ENCODE measurements at places on chromosomes 13 and 19. TPM values are rescaled to one million over a fixed set of nuclear protein-coding genes. Genes with fewer than 3 reads are reported as not detected.
A peak's percentile ranks its signal among the peaks of the same experiment; 100 is the strongest.

ISYNA1 gene
- 26.0 TPM for total RNA-seq

RAB3D gene
- 13.4 TPM for total RNA-seq

DKKL1 gene
- not detected for total RNA-seq

NDUFA3 gene
- 11.3 TPM for total RNA-seq

ELSPBP1 gene
- not detected for total RNA-seq

KLK2 gene
- not detected for total RNA-seq

GRCh38 chr19:3262362-3262761 lies 37.9 kb downstream of the CELF5 start:
- DNase-seq: no peak

DNA sequence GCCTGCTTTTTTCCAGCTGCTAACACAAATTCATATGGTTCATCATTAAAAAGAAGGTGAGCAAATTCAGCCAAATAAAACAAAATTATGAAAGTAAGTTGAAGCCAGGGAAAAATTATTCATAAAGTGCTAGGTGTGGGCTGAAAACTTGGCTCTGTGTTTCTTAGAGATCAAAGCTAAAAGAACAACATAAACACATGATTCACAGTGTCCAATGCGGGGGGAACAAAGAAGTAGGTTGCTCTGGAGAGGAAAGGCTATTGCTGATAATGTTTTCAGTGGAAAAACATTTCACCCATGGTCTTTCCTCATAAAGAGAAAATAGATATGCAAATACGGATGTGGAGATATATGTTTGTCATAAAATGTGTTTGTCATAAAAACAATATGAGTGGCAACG lies 1691.5 kb upstream of the SLC10A2 start:
- no peak for DNase-seq

DNA sequence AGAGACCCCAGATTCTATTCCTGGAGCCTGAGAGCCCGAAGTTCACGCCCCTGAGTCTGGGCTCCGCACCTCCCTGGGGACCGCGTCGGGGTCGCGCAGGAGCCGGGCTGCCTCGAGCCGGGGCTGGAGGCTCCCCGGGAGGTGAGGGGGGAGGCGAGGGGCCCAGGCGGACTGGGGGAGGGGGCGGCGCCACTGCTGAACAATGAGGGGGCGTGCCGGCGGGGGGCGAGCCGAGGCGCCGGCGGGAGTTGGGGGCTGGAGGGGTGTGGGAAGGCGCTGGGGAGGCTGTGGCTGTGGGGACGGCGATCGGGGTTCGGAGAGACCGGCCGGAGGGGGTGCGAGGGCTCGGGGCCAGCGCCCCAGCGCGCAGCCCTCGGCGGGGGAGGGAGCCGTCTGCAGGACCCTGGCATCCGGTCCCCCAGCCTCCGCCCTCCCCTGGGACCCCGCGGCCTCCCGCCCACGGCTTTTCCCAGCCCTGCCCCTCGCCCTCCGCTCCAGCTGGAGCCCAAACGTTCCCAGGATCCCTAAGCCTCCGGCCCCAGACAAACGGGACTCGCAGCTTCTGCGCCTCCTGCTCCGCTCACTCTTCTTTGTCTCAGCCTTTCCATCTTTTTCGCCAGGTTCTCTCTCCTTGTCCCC lies 922 bp downstream of the PLEKHG2 start:
- no peak for DNase-seq

- no peak for DNase-seq
Measured at GRCh38 chr13:81664872-81665271, 1323.9 kb upstream of the SPRY2 start.

DNA sequence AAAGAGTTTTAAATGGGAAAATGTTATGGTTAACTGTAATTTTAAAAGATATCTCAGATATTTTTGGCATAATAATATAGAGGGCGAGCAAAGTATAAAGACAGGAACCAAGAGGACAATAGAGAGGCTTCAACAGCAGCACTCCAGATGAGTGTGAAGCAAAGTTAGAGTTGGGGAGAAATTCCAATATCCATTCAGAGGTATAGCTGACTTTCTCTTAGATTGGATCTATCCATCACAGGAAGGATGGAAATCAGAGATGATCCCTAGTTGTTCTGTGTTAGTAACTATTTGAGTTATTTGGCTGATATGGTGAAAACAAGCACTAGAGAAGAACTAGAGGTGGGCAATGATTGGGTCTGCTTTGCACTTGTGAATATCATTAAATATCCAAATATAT lies 786.0 kb upstream of the KLHL1 start:
- DNase-seq: no peak

- no peak for DNase-seq
Measured at GRCh38 chr13:43773602-43774001, 13.2 kb downstream of the ENOX1 start.

DNA sequence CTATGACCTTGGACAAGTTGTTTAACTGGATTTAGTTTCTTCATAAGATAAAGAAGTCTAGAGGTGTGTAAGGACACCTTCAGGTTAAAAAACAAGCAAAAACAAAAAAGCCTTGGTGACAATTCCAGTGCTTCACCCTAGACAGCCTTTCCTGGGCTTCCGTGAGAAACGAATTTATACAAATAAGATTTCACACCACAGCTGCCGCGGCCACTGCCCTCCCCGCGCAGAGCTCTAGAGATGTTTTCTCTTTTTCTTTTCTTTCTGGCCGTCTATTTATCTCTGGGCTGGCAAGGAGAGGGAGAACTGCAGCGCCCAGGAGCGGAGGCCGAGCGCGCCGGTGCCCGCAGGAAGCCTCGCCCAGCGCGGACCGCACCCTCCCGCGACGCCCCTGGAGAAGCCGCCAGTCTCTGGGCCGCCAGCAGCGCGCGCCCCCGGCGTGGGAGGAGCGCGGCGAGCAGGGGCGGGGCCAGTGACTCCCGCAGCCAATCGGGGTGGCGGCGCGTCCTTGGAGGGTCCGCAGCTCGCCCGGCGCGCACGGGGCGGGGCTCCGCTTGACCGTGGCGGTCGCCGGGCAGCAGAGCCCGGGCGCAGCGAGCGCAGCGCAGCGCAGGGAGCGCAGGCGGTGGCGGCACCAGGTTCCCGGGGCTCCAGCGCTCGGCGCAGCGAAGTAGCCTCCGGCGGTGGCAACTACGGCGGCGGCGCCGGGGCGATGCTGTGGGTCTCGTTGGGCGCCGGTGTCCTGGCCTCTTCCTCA lies 107.0 kb downstream of the RXFP2 start:
- peak; percentile 56 for DNase-seq

GRCh38 chr13:101026328-101026727 lies 351.7 kb upstream of the TMTC4 start:
- no peak for DNase-seq

DNA sequence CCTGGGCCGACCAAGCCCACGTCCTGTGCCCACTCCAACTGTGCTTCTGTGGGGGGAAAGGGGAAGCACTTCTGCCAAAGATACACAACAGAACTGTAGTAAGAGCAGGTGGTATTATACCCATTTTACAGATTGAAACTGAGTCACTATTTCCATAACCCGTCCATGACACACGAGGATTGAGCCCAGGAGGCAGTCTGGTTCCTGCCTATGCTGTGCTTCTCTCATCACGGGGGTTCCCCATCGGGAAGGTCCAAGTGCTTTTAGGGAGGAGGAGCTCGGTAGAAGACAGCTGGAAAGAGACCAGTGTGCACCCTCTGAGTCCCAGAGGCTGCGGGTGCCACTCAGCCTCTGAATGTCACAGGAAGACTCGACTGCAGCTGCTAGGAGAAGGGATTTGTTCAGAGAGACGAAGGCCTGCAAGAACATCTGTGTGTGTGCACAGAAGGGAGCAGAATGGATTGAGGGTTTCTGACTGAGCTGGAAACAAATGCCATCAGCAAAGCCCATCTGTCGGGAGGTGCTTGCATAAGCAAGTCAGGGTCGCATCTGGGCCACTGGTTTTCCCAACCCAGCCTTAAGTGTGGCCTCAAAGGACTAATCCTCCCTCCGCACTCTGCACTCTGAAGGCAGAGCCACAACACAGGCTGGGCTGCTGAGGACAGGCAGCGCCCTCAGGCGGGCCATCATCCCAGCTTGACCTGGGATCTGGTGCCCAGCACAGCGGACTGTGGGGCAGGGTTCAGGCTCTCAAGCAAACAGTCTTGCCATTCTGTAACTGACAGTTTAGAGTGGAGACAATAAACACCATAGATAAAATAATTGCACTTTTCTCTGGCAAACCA lies 150.0 kb downstream of the DPF1 start:
- DNase-seq: no peak

- DNase-seq: no peak
Measured at GRCh38 chr13:45084515-45084914, 35.8 kb upstream of the GTF2F2 start.
